ENCODE measurements at places on chromosomes 11 and 22.

DNA sequence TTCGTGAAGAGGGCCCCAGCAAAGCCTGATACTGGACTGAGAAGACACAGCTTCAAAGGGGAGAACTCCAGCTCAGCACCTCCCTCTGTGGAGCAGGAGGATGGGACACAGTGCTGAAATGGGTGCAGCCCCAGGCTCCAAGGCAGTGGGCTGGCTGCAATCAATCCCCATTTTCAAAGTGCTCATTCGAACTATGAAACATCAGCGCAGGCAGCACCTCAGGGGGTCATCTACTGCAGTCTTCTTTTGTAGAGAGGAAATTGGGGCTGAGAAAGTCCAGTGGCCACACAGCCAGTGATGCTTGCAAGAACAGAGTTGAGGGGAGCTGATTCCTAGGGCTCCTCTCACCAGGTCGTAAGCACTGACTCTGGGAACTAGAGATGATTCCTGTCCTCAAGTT lies 25.1 kb downstream of the OPCML start:
- no peak for DNase-seq

DNA sequence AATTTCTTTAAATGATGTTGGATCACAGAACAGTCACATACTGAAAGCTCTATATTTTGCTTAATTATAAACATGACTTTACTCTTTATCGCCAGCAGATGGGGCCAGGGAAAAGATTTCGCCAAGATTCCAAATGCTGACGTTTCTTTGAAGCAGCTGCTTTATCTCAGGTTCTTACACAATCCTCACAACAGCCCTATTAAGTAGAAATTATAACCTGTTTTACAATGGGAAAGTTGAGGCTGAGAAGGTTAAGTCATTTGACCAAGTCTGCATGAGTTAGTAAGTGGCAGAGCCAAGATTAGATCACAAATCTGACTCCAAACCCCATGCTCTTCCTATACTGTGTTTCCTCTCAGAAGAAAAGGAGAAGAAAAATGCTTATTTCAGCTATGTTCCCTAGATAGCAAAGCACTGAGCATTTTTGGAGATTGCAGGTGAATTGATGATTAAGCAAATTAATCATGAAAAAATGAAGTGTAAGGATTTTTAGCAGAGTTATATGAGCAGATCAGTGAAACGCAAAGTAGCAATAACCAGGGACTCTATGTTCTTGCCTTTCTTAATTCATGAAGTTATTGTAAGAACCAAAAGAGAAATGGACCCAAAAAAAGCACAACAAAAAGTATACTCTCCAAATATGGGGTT lies 79.0 kb downstream of the AASDHPPT start:
- DNase-seq = no peak

DNA sequence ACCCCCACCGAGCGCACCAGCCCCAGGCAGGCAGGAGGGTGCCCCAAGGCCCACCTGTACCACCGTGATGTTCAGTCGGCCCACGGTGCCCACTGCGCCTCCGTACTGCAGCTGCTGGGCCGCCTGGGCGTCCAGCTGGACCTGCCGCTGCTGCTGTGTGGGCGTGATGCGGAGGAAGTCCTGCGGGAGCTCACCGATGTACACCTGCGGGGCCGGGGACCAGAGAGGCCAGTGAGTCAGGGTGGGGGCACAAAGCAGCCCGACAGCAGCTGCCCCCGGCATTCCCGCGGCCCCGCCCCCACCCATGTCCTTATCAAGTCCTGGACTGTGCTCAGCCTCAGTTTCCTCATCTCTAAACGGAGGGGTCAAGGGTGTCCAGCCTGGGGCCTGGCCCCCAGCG lies 13.8 kb downstream of the TOLLIP start:
- no peak for DNase-seq

DNA sequence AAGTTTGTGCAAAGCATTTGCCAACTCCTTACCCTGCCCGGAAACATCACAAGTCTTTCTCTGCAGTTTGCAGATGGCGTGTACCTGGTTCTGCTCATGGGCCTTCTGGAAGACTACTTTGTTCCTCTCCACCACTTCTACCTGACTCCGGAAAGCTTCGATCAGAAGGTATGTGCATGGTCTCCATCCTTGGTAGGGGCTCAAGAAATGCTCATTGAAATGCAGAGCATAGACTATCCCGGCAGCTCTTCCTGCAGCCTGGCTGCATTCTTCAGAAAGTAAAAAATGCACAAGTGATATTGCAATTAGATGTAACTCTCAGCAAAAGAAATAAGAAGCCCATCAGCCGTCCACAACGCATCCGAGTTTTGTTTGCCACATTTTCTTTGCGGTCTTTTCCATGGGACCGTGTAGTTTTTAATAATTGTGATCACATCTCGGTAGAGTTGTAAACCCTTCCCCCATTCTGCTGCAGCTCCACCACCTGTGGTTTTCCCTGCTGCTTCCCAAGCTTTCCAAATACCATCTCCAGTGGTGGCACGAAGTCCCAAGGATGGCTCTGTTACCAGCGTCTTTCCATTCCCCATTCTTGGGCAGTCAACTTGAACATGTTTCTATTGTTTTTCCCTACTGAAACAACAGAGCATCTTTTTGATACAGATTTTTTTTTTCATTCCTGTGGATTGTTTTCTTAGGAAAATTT lies 22.7 kb upstream of the PARVG start:
- no peak for DNase-seq

DNA sequence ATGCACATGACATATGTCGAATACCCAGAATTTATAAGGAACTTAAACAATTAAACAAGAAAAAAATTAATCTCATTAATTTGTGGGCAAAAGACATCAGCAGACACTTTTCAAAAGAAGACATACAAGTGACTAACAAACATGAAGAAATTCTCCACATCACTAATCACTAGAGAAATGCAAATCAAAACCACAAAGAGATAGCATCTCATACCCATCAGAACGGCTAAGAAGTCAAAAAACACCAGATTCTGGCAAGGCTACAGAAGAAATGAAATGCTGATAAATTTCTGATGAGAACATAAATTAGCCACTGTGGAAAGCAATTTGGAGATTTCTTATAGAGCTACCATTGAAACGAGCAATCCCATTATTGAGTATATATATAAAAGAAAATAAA lies 210.6 kb upstream of the LUZP2 start:
- no peak for DNase-seq

DNA sequence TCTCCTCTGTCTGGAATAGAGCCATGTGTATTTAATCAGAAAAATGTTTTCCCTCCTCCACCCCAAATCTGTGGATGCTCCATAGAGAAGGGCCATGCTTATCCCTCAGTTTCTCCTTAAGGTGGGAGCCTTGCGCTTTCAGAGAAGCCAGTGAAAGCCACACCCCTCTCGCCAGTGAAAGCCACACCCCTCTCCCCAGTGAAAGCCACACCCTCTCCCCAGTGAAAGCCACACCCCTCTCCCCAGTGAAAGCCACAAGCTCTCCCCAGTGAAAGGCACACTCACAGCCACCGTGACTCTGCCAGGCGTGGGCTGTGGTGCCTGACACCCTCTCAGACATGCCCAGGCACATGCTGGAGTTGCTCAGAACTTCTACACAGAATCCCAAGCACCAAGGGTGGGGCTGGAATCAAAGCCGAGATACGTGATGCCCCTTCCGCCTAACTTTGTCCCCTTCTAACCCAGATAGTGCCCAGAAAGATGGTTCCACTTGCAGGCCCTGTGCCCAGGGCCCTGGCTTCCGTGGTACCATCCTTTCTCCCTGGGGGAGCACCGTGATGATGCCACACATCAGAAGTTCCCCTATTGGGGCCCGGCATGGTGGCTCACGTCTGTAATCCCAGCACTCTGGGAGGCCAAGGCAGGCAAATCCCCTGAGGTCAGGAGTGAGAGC lies 16.5 kb upstream of the PRR5 start:
- peak; percentile 84 for DNase-seq

DNA sequence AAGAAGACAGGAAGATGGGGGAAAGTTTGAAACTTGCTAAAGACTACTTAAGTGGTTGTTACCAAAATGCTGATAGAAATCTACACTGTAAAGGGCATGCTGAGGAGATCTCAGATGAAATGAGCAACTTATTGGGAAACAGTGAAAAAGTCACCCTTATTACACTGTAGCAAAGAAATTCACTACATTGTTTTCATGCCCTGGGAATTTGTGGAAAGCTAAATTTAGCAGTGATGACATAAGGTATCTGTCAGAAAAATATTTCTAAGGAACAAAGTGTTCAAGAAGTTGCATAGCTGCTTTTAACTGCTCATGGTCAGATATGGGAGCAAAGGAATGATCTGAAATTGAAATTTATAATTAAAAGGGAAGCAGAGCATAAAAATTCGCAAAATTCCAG lies 702.4 kb upstream of the LRRC4C start:
- no peak for DNase-seq

- no peak for DNase-seq
These were observed 88.9 kb upstream of the CLNS1A start for GRCh38 chr11:77726524-77726923.

DNA sequence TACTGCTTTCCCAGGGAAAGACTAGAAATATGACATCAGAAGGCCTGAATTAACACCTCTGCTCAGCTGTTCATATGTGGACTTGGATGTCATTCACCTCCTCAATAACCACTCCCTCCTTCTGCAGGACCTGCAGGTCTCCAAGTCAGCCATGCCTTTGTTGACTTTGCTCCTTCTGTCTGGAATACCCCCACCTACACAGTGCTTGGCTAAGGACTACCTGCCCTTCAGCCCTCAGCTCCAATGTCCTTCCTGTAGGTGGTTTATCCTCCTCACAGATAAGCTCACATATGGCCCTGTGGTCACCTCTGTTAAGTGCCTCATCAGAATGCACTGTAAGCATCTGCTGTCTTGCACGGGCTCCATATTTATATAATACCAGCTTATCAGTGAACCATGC lies 26.4 kb upstream of the FAT3 start:
- DNase-seq = no peak

GRCh38 chr22:27424319-27424718 lies 377.2 kb downstream of the MN1 start:
- DNase-seq = no peak

DNA sequence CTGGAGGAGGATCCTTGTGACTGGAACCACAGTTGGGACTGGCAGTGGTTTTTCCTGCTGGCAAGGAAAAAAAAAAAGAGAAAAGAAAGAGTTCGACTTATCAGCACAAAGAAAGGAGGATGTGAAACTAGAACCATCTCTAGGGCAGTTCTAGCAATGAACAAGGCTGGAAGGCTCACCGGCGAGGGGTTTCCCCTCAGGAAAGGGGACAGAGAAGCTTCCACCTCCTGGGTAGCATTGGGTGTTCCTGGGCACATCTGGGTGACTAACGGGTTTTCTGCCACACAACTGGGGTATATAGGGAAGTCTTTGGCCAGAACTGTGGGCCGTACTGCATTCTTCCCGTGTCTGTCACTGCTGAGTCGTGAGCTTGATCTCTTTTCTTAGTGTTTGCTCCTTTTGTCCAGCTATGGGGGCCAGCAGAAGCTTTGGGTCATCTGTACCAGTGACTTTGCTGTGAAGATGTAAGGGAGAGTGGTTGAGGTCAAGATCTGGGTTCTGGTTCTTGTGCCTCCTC lies 109.4 kb upstream of the OR4B1 start:
- no peak for DNase-seq

DNA sequence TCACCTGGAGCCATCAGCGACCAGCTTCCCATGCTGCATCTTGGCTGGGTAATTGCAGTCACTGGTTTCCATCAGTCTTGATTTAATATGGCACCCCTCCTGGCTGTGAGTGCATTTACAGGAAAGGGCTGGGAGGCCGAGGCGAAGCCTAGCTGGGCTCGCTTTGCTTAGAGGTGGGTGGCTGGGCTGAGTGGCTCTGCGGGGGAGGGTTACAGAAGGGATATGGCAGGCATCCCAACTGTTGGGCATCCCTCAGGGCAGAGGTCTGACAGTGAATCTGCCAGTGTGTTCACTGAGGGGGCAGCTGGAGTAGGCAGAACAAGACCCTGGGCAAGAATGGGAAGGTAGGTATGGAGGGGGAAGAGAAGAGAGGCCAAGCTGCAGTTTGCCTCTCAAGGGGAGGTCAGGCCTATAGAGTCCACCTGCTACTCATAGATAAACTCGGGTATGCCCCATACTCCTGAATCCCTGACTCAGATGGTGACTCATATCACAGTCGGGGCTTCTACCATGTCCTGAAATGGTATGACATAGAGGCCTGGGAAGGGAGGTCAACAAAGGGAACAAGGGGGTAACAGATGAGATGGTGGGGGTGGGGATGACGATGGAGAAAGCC lies 77.5 kb upstream of the PHOX2A start:
- DNase-seq = no peak

GRCh38 chr22:17802822-17803221 lies 28.6 kb upstream of the BID start:
- DNase-seq = no peak

DNA sequence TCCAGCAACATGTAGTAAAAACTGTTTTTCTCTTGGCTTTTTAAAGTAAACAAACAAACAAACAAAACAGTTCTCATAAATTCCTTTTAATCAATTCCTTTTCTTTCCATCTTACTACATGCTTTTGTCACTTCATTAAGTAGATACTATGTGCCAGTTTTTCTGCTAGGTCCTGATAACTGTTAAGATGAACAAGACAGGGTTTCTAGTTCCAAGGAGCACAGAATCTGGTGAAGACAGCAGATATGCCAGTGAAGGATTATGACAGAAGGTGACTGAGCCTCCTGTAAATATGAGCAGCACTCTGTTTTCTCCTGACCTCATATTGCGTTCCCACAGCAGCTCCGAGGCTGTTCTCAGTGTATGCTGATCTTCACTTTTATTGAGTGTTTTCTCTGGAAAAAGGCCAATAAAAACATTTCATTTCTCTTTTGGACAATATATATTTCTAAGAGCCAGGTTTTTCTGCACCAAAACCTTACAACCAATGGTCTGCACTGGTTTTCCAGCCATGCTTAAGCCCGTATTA lies 45.8 kb downstream of the HEPHL1 start:
- DNase-seq = no peak

DNA sequence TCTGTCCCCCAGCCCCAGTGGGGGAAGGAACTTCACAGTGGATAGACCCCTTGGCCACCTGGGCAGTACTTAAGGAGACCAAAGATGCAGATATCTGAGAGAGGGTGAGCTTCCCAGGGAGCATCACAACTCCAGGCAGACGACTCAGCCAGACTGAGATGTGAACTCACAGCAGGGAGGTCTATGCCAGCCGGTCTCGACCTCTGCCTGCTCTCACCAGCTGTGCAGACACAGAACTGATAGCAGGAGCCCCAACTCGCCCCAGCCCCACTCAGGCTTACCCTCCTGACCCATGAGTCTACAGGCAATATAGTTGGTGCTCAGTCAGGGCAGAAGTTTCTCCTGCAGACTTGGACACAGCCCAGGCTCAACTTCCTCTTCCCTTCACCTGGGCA lies 29.7 kb upstream of the ACCSL start:
- DNase-seq = no peak

- DNase-seq = peak; percentile 18
These were observed 47.5 kb upstream of the SCUBE2 start for GRCh38 chr11:9138612-9139579.

GRCh38 chr11:45805305-45806071 lies 539 bp downstream of the SLC35C1 start:
- DNase-seq = no peak

DNA sequence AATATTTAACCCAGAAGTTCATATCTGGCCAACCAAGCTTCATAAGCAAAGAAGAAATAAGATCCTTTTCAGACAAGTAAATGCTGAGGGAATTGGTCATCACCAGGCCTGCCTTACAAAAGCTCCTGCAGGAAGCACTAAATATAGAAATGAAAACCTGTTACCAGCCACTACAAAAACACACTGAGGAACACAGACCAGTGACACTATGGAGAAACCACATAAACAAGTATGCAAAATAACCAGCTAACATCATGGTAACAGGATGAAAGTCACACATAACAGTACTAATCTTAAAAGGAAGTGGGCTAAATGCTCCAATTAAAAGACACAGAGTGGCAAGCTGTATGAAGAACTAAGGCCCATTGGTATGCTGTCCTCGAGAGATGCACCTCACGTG lies 311.4 kb downstream of the DYNC2H1 start:
- DNase-seq = no peak

GRCh38 chr11:116044520-116044919 lies 540.3 kb upstream of the CADM1 start:
- DNase-seq = no peak

Measured in activated naive CD4-positive, alpha-beta T cell treated with anti-CD3 and anti-CD28 coated beads, Interleukin-2, amount 50 U/mL, for 16 hours (primary cell).